Caudate nucleus (tissue), 63 donors: ENCODE measurements at places on chromosomes 4 and X.

DNA sequence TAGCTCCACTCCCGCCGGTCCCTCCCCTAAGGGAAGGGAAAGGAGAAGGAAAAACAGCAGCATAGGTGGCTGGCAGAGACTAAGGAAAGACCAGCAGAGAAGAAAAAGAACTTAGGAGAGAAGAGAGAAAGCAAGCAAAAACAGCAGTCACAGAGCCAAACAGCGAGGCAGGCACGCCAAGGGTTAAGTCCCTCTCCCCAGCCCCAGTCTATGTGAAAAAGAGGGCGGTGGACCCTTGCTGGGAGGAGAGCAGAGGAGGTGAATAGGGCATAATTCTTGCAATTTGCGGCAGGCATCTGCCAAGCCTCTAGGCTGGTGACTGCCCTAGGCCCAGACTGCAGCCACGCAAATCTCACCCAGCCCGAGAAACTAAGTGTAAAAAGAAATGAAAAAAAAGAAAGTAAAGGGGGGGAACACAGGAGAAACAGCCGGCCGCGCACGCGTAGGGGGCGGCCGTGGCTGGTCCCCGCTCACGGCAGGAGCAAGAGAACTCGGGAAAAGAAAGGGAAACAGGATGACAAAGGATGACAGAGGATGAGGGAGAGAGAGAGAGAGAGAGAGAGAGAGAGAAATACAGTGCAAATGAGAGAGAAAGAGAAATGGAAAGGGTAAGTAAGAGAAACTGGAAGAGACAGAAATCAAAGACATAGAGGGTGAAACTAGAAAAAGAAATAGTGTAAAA is 48.6 kb downstream of the MAGEA9 start:
- no peak for DNase-seq

DNA sequence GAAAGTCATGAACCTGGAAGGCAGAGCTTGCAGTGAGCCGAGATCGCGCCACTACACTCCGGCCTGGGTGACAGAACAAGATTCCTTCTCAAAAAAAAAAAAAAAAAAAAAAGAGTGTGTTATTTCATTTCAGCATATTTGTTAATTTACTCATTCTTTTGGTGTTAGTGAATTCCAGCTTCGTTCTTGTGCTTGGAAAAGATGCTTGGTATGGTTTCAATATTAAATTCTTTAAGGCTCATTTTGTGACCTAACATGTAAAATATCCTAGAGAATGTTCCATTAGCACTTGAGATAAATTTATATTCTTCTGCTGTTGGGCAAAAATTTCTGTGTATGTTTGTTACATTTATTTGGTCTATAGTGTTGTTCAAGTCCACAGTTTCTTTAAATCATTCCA is 66.8 kb downstream of the SPIN3 start:
- no peak for DNase-seq

GRCh38 chr4:108116423-108117168 is 52.1 kb downstream of the LEF1 start:
- no peak for DNase-seq

DNA sequence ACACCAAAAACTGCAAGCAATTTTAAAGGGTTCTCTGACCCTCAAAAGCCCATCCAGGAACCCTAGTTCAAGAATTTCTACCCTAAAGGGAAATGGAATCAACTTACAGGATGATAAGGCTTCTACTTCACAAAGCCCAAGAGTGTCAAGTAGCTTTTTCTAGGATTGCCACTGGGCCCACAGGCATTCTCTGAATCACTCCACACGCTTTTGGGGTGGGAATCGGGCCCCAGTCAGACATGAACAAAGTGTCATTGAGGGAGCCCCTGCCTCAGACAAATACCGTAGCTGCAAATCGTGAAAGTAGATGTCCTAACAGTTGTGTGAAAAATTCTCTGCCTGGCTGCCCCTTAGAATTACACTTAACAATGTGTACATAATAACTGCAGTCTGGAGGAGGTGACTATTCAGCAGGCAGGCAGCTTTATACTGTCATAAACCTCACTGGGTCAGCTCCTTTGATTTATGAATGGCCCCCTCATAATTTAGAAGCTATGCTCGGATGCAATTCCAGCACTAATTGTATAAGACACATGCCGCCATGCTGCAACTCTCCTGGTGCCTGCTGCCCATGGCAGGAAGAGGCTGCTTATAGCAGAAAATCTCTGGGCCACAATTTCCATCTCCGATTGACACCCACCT is 36.7 kb downstream of the CHRDL1 start:
- no peak for DNase-seq

- no peak for DNase-seq
These were observed 34.5 kb upstream of the KDR start for GRCh38 chr4:55159851-55160250.

- no peak for DNase-seq
These were observed 620 bp downstream of the ITM2A start for GRCh38 chrX:79366556-79366872.

- no peak for DNase-seq
These were observed 58.0 kb upstream of the KLF3 start for GRCh38 chr4:38605753-38606586.

DNA sequence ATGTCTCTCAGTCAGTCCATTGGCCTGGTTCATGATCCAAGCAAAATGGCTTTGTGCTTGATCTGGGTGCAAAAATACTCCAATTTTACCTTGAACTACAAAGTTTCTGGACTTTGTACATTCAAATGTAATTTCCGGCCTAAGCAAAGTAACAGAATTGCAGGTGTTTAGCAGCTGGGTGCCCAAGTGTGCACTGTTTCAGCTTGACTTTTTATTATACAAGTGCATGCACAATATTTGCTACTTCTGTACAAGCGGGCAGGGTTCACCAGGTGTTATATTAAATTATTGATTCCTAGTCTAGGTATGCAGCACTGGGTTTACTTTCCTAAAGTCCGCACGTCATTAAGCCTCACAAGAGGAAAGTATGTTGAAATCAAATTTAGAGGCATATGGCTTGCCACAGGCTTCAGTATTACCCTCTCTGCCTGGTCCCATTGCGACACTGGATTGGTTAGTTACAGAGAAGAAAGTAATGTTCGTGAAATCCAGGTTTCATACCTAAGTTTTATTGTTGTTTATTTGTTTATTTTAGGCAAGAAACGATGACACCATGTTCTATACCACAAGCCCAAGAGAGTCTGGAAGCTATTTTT is 376.9 kb upstream of the CTSO start:
- DNase-seq = no peak

DNA sequence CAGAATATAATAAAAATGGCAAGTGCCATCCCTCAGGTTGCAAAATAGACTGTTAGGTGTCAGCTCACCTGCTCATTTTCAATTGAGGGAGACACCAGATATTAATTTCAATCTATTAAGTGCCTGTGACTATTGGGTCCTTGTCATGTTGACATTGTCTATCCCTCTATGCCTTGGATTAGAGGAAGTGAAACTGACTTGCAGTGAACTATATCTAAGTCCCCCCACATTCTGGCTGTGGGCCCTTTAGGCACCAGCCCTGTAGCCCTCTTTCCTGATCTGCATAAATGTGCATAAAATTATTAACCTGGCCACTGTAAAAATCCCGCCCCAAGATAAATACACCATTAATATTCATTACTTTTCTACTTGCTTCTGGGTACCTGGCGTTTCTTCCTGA is 293.0 kb upstream of the CLNK start:
- DNase-seq = no peak

GRCh38 chrX:39852491-39852890 is 245.3 kb downstream of the BCOR start:
- no peak for DNase-seq
